Breast epithelium (tissue), 4 donors: ENCODE measurements at places on chromosomes 3 and 15. TPM values are rescaled to one million over a fixed set of nuclear protein-coding genes. Genes with fewer than 3 reads are reported as not detected.

MIX23 gene
- total RNA-seq: 20.3 TPM

TBC1D21 gene
- total RNA-seq: not detected

DNAJC17 gene
- 55.8 TPM for total RNA-seq

RARB gene
- 0.80 TPM for total RNA-seq

HRG gene
- not detected for total RNA-seq
